ENCODE measurements at places on chromosomes 13 and 19. TPM values are rescaled to one million over a fixed set of nuclear protein-coding genes. Genes with fewer than 3 reads are reported as not detected.
A peak's percentile ranks its signal among the peaks of the same experiment; 100 is the strongest.

NLRP4 gene
- total RNA-seq, result not detected

LRG1 gene
- total RNA-seq, result 24.9 TPM

PCDH20 gene
- total RNA-seq, result 0.16 TPM

CD79A gene
- total RNA-seq, result 2.6 TPM

MBD3L3 gene
- not detected for total RNA-seq

DNA sequence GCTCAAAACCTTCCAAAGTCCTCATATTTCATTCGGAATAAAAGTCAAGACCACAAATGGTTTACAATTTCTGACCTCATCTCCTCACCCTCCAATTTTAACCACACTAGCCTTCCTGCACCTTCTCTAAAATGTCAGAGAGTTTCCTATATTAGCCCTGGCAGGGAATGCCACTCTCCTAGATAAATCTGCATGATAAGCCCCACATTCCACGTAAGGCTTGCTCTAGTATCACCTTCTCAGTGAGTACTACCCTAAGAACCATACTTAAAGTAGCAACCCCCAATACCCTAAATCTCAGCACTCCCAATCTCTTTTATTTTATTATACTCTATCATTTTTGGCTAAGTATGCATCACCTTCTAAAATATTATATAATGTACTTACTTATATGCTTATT is 100.5 kb upstream of the SLITRK5 start:
- ATAC-seq, result no peak

DNA sequence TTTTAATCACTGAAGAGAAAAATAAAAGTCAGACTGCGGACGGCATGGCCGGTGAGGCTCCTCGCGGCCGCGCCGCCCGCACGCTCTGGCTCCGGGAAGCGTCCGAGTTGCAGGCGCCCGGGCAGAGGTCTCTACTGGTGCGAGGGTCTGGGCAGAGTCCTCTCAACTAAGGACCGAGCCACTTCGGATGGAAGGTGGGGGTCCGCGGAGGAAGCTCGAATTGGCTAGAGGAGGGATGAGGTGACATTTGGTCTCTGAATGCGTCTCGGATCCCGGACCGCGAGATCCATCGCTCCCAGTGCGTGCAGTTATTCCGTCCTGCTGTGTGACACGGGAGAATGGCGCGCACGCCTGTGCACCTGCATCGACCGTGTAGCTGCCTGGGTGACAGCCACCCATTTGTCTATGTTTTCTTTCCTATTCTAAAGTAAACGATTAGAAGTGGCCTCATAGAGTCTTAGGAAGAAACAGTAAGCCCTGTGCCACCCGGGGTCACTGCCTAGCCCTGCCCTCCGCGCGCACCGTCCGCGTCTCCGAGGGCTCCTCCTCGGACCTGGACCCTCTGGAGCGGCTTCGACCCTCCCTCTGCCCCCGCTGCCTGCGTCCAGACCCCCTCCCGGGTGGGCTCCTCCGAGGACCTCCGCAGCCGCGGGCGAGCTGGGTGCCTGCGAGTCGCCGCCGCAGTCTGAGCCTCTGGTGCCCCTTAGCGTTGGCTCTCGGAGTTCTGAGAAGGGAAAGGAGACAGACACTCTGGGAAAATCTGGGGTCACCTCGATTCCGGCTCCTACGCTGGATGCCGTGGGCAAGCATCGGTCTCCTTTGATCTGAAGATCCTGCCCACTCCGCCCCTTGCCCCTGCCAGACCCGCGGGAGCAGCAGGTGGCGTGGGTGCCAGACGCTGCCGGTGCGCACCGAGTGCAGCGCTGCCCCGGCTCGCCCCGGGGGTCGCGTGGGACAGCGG is 347.4 kb downstream of the LIG4 start:
- no peak for ATAC-seq

- ATAC-seq, result no peak
Observed at GRCh38 chr13:45886466-45886865, 34.9 kb upstream of the SIAH3 start.

DNA sequence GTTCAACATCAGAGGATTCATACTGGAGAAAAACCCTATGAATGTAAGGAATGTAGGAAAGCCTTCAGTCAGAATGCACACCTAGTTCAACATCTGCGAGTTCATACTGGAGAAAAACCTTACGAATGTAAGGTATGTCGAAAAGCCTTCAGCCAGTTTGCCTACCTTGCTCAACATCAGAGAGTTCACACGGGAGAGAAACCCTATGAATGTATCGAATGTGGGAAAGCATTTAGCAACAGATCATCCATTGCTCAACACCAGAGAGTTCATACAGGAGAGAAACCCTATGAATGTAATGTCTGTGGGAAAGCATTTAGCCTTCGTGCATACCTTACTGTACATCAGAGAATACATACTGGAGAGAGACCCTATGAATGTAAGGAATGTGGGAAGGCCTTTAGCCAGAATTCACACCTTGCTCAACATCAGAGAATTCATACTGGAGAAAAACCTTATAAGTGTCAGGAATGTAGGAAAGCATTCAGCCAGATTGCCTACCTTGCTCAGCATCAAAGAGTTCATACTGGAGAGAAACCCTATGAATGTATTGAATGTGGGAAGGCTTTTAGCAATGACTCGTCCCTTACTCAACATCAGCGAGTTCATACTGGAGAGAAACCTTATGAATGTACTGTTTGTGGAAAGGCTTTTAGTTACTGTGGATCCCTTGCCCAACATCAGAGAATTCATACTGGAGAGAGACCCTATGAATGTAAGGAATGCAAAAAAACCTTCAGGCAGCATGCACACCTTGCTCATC is 15.4 kb downstream of the ZNF570 start:
- ATAC-seq, result no peak

DNA sequence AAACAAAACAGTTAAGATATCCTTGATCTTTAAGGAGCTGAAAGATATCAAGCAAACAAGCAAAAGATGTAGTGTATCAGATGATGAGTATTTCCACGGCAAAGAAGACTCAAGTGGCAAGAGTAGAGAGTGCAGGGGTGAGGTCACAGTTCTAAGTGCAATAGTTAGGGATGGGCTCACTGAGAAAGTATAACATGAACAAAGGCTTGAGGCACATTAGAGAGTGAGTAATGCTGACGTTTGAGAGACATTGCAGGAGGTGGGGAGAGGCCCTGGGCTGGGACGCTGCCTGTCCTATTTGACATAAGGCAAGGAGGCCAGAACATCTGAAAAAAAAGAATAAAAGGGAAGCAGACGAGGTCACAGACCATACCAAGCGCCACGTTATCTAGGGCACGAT is 1.4 kb downstream of the DUXA start:
- no peak for ATAC-seq

DNA sequence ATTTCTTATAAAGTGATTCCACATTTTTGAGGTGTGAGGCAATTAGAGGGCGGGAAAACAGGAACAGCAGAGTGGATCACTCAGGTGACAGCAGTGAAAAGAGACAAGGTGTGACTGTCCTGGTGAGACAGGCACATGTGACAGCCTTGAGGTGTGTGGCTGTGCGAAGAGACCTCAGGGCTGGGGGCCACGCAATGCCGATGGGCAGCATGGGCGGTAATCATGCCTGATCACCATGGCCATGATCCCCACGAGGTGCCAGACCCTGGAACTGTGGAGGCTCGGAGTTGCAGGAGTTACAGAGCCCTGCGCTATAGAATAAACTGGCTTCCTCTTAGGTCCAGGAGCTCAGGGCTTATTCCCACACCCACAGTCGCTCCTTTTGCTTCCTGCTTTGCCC is 2.0 kb downstream of the SPACA6 start:
- peak; percentile 53 for ATAC-seq

GRCh38 chr19:6852001-6852400 is 35.4 kb upstream of the ADGRE1 start:
- no peak for ATAC-seq

DNA sequence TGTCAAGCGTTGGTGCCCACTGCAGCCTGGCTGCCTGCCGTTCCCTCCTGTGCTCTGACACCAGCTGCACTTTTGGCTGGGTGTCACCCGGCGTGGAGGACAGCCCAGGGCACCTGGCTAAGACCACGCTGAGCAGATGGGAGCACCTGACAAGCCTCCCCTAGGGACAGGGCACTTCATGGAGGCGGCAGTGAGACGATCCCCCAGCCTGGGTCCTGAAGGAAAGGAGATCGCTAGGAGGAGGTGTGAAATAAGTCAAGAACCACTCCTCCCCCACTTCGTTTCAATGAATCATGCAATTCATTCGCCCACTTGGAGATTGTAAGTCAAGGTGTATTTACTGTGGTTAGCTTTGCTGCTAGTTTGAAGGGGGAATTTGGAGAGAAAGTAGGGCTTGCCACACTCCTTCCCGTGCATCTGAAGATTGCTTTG is 38.8 kb downstream of the VSTM2B start:
- ATAC-seq, result no peak

GRCh38 chr13:90768116-90768515 is 579.4 kb upstream of the MIR17HG start:
- ATAC-seq, result no peak

DNA sequence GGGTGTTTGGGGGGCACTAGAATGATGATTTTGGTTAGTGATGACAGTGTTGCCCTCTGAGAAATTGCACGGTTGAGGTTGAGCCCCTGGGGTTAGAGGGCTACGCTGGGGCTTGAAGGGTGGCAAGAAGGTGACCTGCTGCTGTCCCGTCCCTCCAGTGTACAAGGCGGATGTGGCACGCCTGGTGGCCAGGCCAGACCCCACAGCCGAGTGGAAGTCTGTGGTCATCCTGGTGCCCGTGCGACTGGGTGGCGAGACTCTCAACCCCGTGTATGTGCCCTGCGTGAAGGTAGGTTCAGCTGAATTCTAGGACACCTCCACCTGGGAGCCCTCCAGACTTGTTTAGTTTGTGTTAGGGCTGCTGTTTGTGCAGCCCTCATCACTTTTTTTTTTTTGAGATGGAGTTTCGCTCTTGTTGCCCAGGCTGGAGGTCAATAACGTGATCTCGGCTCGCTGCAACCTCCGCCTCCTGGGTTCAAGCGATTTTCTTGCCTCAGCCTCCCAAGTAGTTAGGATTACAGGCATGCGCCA is 5.1 kb downstream of the ATG4D start:
- ATAC-seq, result no peak

DNA sequence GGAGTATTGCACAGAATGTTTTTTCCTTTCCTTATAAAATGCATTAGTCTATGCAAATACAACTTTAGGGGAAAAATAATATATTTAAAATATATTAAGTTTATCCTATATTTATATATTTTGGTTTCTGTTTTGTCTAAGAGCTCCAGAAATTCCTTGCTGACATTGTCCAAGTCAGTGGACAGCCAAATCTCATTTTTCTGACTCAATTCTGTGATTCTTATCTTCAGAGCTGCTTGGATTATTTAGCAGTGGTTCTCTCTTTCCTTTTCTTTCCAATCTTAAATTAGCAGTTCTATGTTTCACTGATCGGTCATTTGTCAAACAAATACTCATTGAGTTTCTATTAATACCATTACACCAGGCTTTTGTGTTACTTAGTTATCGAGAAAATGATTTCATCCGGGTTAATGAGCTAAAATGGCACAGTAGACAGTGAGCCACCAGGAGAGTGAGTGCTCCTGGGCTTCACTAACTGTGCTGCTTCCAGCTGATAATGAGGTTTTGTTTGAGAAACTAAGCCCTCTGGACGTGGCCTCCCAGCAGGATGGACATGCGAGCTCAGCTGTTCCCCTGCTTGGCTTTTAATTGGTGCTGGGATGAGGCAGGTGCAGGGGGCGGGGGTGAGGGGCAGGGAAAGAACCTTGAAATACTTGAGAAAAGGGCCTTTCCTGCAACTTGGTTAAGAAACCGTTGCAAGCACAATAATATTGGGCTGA is 44.0 kb downstream of the ATP11A start:
- ATAC-seq, result no peak

GRCh38 chr19:3606174-3606689 is 443 bp downstream of the TBXA2R start:
- peak; percentile 61 for ATAC-seq

DNA sequence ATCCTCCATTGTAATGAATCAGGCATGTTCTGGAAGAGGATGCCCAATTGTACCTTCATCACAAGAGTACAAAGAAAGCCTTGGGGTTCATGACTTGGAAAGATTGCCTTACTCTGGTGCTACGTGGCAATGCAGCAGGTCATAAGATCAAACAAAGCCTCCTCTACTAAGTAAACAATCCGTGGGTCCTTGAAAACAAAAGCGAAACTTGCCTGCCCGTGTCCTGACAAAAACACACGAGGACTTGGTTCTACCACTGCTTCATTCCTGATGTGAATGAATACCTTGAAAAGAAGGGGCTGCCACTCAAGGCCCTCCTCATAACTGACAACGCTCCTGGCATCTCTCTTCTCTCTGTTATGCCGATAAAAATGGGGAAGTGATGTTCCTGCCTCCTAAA is 18.9 kb downstream of the ZNF563 start:
- ATAC-seq, result no peak

DNA sequence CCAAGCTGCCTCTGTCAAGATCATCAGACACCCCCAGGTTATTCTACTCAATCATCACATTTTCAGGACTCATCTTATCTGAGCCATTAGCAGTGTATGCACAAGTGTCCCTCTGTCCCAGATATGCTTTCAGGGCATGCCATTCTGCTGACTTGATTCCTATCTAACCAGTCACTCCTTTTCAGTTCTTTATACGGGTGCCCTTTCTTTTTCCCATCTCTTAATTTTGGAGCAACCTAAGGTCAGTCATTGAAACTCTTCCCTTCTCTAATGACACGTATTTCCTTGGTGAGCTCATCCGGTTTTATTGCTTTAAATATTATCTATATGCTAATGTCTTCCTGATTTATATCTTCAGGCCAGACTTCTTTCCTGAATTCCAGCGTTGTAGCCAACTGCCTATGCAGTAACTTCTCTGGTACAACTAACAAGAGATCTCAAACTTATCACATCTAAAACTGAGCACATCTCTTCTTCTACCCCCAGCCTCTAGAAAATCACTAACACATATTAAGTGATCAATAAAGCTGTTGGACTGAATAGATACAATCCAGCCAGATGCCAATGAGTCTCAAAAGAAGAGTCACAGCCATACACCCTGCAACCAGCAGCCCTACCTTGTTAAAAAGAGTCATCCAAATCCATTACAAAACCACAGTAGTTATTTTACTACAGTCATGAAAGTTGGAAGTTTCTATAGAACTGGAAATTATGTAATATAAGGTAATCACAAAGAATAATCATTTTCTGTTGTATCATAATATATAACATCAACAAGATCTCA is 58.8 kb downstream of the DCLK1 start:
- ATAC-seq, result no peak

GRCh38 chr13:29925457-29926097 is 75.2 kb upstream of the UBL3 start:
- ATAC-seq, result peak; percentile 70

- ATAC-seq, result peak; percentile 100
Observed at GRCh38 chr19:6110360-6110977, at the start of gene RFX2. TSS of gene RFX2 (minus strand) at chr19:6110500. CDS start at chr19:6047496, 63,004 bp downstream.

Data from esophagus mucosa (tissue), 1 donor.